ENCODE measurements at places on chromosomes 1 and 21.

- DNase-seq, result no peak
Observed at GRCh38 chr21:24272521-24272938, 1334.8 kb downstream of the MRPL39 start.

- no peak for DNase-seq
Observed at GRCh38 chr1:191368891-191369654, 789.2 kb upstream of the RGS18 start.

- DNase-seq, result no peak
Observed at GRCh38 chr1:84853741-84854721, 39.0 kb downstream of the LPAR3 start.

DNA sequence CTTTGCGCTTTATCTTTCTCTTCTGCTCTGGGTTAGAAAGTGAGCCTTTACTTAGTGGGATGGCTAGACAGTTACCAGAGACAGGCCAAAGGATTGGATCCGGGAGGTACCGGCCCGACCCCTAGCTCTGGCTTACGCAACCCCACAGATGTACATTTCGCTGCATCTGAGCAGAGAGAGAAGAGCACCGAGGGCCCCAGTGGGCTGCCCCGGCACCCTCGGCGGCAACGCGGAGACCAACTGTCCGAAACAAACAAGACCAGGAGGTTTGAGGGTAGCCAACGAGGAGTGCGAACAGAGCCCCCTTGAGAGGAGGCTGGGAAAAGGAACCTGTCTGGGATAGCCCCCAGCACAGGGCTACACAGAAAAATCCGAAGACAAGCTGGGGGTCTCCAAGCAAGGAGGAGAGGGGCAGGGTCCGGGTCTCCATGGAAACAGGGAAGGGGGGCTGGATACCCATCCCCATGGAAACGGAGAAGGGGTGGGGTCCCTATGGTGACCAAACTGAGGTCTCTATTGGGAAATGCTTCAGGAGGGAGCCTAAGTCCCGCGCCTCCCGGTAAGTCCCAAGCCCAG, 373 bp downstream of the MTF1 start:
- DNase-seq, result no peak

DNA sequence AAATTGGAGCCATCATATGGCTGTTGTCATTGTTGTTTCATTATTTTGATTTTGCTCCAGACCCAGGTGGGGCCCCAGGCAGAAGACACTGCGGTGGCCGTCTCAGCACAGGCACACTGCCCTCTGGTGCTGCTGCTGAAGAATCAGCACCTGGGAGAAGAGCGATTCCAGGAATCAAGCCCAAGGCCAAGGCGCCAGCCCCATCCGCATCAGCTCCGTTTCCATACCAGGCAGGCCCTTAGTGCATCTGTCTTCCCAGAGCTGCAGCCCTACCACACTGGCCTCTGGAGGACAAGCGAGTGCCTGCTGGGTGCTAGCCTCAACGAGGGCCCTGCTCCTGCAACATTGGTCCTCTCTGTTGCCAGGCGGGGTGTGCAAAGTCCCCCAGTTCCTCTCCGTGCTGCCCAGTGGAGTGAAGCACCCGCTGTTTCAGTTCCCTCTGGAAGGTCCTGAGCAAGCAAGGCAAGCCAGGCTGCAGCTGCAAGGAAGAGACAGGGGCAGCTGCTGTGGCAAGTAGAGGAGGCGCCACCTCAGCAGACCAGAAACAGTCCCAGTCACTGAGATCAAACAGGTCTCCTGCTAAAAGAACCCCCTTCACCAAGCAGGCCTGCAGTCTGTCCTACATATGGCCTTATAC, 5.2 kb downstream of the GRIK3 start:
- DNase-seq, result no peak

- DNase-seq, result no peak
Observed at GRCh38 chr1:216073793-216074595, 349.3 kb downstream of the USH2A start.

DNA sequence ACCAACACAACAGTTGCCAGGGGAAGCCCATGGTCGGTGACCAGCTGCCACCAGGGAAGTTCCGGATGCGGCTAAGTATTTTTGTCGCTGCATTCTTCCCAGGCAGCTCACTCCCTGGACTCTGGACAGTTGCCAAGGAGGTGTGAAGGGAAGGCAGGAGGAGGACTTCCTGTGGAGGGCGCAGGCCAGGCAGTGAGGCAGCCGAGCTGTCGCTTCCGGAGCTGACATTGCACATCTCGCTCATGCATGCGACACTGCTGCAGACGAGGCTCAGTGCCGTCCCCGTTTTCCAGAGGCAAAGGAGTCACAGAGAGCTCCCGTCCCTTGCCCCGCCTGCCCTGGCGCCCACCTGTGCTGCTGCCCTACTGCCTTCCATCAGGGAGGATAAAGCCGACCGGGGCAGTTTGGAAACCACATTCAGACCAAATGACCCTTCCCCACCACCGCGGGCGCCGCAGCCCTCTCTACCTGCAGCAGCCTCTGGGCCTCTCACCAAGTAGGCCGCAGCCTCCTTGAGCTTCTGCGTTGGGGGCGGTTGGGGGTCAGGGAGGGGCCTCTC, 81.4 kb downstream of the NENF start:
- no peak for DNase-seq

DNA sequence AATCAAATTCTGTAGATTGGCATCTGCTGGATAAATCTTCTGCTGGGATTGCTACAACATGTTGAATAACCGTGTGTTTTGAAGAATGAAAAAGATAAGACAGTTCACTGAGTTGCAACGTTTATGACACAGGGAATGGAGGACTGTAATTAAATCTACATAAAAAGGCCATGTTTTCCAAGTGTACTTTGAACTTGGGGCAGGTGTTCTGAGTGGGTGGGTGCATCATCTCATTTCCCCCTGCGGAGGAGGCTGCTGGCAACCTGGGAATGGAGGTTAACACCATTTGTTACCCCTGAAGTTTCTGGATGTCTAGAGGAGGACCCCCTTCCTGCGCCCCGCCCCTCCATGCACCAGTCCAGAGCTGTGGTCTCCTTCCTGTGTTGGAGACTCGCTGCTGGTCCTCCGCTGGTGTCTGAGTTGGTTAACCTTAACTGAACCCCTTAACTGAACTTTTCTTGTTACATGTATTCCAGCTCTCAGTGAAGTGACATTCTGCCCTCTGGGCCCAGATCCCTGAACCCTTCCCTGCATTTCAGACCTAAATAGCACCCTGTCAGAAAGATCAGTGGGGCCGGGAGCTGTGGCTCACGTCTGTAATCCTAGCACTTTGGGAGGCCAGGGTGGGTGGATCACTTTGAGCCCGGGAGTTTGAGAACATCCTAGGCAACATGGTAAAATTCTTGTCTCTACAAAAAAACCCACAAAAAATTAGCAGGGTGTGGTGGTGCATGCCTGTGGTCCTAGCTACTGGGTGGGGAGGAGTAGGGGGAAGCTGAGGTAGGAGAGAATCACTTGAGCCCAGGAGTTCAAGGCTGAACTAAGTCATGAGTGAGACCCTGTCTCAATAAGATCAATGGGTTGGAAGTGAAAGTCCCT, 31.8 kb downstream of the UCK2 start:
- no peak for DNase-seq

- DNase-seq, result no peak
Observed at GRCh38 chr21:22395965-22396364, 1397.8 kb downstream of the NCAM2 start.

DNA sequence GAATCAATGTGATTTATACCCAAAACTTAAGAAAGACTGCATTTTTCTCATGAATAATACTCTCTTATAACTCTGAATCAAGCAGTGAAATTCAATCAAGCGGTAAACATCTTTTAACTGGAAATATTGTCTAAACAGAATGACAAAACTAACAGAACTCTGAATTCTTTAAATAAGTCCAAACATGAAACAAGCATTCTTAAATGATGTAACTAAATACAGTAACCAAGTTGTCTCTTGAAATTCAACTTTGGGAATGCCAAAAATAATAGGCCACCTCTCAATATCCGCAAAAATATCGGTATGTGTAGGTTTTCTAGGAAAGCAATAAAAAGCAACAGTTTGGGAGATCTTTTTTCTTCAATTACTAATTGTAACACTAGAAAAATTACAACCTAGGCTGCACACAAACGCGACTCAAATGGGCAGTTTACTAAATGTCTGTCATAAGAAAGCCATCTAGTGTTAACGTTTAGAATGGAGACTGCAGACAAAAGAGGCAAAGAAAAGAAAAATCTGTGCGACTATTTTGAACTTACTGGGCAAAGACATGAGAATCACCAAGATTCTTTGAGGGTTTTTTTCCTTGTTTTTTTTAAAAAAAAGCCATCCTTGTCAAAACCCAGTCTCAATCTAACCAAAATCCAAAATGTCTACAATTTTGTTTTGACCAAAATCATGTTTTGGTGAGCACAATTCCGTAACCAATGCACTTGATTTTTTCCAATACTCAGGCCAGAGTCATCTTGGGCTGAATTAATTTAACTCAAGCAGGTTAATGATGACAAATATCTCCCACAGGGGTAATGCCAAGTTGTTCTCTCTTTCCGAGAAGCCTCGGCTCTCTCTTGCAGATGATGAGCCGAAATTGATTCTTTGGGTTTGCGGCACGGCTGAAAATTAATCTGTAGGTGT, 1.3 kb downstream of the SIPA1L2 start:
- DNase-seq, result no peak

DNA sequence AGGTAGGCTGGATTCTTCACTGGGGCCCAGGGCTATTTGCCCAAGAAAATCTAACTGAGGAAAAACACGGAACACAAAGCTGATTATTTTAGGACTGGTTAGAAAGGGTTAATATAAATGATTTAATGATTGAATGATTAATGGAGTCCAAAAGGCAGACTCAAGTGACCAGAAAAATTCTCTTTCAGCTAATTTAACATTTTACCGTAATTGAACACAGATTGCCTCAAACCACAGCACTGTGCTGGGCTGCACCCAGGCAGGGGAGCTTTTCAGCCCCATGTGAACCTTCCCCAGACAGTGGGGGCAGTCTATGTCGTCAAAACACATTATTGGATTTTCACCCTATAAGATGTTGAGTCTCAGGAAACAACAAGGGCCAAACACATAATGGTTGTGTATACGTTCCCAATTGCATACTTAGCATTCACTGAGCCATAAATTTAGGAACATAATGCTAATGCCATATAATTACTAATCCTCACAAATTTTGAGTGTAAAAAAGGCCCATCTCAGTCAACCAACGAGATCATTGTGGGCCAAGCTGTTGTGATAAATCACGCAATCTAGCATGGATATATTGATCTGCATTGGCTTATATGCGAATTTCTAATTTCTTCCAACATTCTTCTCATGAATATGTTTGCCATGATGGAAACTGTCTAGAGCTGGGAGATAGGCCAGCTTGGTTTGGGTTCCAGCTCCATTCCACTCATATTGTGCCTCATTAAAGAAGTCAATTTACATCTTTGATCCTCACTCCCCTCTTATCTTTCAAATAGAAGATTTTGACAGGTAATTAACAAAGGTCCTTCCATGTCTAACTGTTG, 27.7 kb downstream of the DSCAM start:
- no peak for DNase-seq

- DNase-seq, result no peak
Observed at GRCh38 chr1:207968521-207969009, 57.6 kb upstream of the CD34 start.

DNA sequence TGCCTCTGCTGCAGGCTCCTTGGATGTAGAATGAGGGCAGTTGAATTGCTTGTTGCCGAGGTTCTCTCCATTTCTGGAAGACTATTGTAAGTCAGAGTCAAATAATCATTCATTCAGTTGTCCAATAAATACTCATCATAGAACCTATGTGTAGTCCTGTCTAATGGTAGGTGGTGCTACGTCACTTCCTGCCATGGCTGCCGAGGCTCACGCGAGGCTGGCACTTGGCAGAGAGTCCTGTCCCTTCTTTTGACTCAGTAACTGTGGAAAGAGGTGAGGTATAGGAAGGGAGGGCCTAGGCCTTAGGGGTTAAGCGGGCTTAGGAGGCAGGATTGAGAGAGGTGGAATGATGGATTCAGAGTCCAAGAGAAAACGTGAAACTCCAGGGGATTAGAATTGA, 9.7 kb downstream of the ADARB1 start:
- no peak for DNase-seq

GRCh38 chr1:234322979-234323378, 50.3 kb upstream of the COA6 start:
- DNase-seq, result no peak

GRCh38 chr1:25481625-25482024, 50.9 kb downstream of the MACO1 start:
- DNase-seq, result no peak

DNA sequence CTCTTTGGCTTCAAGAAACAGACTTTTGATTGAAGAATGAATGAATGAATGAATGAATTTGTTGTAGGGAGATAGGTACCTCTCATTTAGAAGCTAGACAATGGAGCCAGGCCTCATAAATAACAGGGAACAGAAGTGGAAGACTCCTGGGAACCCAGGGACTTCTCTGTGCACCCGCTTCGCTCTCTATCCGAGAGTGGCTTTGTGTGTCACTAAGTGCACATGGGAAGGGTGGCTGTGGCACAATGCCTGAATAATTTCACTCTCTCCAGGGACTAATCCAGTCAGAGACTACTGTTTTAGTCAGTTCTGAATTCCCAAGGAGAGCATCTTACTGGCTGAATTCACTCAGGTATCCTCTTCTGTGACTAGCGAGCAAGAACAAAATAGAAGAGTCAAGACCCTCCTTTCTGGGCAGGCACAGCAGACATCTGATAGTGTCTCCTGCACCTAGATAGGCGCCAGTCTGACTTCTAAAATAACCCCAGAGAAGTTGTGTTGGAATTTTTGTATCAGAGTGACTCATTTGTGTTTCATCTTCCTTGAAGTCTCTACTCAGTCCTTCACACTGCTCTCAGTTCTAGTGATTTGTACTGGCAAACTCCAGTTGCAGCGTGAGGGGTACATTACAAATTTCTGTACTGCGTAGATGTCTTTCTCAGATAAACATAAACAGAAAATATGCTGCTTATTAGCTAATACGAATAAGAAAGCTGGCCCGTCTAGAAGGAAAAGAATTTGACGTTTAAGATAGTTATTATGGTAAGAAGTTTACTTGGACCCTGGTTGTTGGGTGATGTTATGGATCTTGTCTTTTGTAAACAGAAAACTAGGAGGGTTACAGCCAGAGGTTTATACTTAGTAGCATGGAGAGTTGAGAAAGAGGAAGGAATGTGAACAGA, 34.0 kb downstream of the BACH1 start:
- DNase-seq, result no peak

DNA sequence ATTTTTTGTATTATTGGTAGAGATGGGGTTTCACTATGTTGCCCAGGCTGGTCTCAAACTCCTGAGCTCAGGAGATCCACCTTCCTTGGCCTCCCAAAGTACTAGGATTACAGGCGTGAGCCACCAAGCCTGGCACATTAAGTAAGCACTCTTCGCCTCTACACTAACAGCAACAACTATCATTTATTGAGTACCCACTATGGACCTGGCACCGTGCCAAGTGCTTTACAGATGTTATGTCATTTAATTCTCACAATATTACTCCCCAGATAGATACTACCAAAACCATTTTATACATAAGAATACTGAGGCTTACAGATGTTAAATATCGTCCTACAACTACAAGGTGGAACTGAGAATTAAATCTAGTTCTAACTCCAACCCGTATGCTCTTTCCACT, 50.1 kb downstream of the TUT4 start:
- DNase-seq, result no peak

- no peak for DNase-seq
Observed at GRCh38 chr1:121558514-121558913, 373.7 kb downstream of the SRGAP2C start.

- no peak for DNase-seq
Observed at GRCh38 chr1:113242481-113242880, 147.8 kb upstream of the MAGI3 start.

GRCh38 chr21:42298237-42298636, 17.0 kb downstream of the TFF3 start:
- DNase-seq, result no peak
